ENCODE measurements at places on chromosomes 11 and 22. TPM values are rescaled to one million over a fixed set of nuclear protein-coding genes. Genes with fewer than 3 reads are reported as not detected.

- no peak for DNase-seq
These were observed 28.5 kb downstream of the CELF1 start for GRCh38 chr11:47524291-47524874.

DNA sequence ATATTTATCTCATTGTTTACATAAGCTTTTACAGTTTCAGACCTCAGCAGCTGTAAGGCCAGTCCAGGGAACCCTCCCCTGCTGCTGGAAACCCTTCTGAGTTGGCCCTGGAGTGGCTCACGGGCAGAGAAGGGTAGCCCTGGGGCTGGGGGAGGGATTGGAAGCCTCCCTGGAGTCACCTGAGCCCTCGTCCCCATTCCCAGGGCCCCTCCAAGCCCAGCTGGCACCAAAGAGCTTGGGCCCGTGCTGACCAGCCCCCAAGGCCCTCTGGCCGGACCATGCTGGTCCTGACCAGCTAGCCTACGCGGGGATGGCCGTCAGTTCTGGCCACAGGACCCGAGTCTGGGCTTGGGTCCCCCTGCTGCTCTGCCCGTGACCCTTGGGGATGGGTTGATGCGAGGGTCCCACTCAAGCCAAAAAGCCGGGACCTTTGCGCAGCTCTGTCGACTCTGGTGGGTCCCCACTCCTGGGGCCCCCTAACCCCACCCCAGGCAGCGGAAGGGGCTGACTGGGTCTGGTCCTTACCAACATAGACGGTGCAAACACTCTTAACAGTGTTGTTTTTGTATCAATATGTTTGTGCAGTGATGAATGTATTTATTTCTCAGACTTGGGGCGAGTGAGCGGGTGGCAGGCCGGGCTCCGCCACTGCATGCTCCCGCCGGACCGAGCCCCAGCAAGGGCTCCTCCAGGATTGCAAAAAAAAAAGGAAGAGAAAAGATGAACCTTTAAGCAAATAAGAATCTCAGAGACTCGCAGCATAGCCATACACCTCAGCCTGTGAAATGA is 17.5 kb upstream of the TMEM191C start:
- no peak for DNase-seq

- no peak for DNase-seq
These were observed 492.1 kb downstream of the SOX6 start for GRCh38 chr11:15864026-15864805.

DNA sequence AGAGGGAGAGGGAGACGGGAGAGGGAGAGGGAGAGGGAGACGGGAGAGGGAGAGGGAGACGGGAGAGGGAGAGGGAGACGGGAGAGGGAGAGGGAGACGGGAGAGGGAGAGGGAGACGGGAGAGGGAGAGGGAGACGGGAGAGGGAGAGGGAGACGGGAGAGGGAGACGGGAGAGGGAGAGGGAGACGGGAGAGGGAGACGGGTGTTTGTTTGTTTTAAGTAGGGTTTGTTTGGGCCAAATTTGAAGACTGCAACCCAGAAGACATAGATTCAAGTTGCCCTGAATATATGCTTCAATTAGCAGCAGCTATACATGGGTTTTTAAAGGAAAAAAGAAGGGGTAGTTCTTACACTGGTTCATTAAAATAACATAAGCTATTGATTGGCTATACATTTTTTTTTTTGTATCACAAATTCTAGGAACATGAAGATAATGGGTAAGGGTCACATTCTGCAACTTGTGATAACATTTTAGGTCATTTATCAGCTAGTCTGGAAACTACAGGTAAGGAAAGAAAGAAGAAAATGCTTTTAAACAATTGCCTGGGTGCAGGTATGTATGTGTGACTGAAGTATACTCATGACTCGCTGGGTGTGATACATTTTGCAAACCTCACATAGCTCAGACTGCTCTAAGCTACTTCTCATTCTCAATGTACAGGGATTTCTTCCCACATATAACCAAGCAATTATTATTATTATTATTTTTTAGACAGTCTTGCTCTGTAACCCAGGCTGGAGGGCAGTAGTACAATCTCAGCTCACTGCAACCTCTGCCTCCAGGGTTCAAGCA is 67.3 kb downstream of the MCHR1 start:
- DNase-seq, result no peak

DNA sequence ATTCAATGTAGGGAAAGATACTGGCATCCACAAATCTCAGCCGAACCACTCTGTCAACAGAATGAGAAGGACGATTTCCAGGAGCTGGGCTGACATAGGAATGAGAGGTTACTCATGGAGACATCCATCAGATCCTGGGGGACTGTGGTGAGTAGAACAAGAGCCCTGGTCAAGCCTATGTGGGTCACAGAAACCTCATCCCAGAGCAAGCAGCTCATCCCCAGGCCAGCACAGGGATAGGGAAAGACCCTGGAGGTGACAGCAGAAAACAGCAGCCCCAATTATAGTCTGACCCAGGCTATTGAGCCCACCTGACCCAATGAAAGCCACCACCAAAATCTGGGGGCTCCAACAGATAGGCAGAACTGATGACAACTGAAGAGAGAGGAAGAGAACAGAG is 128.0 kb upstream of the SERPIND1 start:
- DNase-seq, result no peak

DNA sequence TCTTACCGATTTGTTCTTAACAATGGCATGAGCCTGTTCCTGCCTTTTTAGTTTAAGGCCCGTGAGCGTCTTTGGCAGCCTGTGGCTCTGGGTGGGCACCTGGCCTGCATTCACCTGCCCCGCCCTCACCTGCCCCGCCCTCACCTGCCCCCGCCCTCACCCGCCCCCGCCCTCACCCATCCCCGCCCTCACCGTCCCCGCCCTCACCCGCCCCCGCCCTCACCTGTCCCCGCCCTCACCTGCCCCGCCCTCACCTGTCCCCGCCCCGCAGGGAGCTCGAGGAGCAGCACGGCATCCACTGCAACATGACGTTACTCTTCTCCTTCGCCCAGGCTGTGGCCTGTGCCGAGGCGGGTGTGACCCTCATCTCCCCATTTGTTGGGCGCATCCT is 14.2 kb downstream of the GATD1 start:
- no peak for DNase-seq

GRCh38 chr11:105942921-105943320 is 79.1 kb downstream of the MSANTD4 start:
- DNase-seq, result no peak

GRCh38 chr11:13831696-13832095 is 130.8 kb upstream of the SPON1 start:
- no peak for DNase-seq

DNA sequence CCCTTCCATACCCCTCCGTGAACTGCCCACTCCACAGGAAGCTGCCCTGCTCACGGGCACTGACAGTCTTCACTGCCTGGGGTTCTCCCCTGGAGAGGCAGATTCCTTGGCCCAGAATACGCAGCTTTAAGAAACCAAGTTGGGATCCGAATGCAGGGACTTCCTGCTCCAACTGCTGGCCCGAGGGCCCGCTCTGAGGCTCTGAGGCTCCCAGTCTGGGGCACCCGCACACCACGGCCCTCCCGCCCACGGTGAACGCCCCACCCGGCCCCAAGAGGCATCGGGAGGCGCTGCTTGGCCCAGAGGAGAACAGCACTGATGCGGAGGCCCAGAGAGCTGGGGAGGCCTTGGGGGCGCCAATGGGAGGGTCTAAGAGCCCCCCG is 42.3 kb downstream of the IGF2 start:
- peak; percentile 71 for DNase-seq

GRCh38 chr22:22731374-22731676 is 86.9 kb downstream of the GGTLC2 start:
- DNase-seq, result no peak

- no peak for DNase-seq
These were observed 18.6 kb downstream of the CBX7 start for GRCh38 chr22:39133871-39134270.

DNA sequence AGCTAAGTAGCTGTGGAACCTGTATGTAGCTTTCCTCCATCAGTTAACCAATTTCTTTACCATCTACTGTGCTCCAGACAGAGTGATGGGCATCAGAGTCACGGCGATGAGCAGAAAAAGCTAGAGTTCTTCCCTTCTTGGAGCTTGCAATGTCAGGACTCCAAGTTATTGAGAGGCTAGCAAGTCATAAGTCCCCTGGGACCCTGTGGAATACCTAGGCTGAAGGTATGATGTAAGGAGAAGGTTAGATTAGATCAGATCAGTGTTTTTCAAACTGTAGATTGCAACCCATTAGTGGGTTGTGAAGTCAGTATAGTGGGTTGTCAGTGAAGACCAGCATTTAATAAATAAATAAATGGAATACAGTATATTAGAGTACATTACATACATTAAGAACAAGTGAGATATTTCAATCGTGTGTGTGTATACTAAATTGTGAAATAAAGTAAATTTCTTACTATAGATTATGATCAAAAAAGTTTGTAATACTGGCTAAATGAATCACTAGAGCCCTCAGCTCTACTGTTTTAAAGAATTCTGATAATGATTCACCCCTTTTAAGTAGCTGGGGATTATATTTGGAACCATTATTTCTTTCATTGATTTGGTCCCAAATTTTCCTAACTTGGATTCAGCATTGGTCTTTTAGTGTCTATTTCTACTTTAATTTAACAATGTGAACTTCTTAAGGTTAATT is 52.3 kb downstream of the RASSF10 start:
- DNase-seq, result no peak

GRCh38 chr11:107780775-107781174 is 68.9 kb upstream of the SLN start:
- DNase-seq, result no peak

DNA sequence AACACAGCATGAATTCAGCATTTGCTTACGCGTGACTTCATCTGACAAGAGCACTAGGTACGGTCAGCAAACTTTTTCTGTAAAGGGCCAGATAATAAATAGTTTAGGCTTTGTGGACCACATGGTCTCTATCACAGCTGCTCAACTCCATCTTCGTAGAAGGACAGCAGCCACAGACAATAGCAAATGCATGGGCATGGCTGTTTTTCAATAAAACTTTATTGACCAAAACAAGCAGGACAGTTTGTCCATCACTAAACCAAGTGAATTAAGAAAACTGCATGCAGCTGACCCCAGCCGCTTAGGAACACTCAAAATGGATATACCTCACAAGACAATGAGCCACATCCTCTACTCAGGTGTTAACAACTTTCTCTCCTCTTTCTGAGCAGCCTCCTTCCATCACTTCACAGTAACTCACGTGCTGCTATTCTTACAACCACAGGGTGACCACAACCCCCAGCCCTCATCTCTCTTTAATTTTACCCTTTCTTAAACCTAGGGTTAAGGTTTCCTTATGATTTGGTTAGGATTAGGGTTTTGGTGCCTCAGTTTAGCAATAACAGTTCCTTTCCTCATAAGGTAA is 22.7 kb upstream of the ARHGAP32 start:
- DNase-seq, result no peak

DNA sequence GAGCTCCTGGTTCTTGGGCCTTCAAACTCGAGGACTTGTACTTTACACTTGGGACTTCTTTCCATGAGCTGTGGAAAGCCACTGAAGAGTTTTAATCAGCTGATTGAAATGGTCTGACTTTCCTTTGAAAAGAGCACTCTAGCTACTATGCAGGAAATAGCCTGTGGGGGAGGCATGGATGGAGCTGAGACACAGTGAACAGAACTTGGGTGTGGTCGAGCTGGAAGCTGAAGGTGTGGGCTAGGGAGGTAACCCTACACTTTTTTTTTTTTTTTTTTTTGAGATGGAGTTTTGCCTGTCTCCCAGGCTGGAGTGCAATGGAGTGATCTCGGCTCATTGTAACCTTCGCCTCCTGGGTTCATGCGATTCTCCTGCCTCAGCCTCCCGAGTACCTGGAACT is 17.5 kb upstream of the CAPRIN1 start:
- no peak for DNase-seq

GRCh38 chr22:48644108-48644507 is 1183.6 kb downstream of the BRD1 start:
- DNase-seq, result peak; percentile 17

DNA sequence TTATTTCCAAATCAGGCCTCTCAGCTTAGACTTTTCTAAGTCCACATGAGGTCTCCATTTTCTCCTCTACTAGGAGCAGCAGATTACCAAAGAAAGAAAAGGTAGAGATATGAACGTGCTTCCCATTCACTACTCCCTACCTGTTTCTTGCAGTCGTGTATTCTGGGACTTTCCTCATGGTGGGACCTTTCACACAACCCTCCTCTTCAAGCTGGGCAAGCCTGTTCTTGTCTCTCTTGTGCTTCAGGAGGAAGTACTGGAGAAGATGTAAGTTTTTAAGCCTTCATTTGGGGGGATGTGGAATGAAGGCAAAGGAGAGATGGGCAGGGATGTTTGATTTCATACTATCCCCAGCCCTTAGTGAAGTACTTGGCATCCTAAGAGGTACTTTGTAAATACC is 128.8 kb upstream of the SESN3 start:
- DNase-seq, result no peak

- no peak for DNase-seq
These were observed 366.8 kb upstream of the CCDC179 start for GRCh38 chr11:23227078-23227445.

DNA sequence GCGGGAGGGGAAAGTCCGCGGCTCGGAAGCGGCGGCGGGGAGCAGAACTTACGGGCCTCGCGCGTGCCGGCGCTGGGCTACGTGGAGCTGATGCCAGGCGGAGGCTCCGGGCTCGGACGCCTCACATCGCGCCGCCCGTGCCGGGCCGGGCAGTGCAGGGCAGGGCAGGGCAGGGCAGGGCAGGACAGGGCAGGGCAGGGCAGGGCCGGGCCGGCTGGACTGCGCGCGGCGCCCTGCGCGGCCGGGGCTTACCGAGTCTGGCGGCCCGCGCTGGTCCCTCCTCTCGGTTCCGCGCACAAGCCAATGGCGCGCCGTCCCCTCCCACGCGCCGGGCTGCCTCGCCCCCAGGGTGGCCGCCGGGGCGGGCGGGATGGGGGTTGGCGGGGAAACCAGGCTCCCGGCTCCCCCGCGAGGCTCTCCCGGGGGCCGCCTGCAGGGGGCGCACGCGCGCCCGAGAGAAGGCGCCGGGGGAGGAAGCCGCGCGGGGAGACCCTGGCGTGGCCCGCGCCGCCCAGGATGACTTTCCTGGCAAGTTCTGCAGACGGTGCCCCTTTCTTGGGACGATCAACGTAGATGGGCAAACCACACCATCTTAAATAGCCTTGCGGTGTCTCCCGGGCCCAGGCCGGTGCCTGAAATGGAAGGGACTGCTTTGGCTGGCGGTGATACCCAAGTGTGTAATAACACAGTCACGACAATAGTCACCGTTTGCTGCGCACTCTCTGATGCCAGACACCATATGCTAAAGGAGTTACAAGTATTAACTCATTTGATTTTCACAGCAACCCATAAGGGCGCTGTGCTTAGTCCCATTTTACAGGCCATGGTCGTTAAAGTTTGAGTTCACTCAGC is at the start of gene TP53I11:
Gene TP53I11, minus strand, starts transcription at position 259 of the 852 bp plus-strand sequence. CDS start 12,548 bp downstream, outside the sequence.
- DNase-seq, result peak; percentile 93

The ZBTB3 gene
- total RNA-seq, result 11.5 TPM

The DLG2 gene
- 5.7 TPM for total RNA-seq

The OR4D5 gene
- total RNA-seq, result not detected

The PATE2 gene
- total RNA-seq, result not detected

The APOBEC3B gene
- total RNA-seq, result 0.78 TPM

The OR10G7 gene
- total RNA-seq, result not detected

The GRIA4 gene
- total RNA-seq, result not detected

The PANX3 gene
- not detected for total RNA-seq

The LUZP2 gene
- total RNA-seq, result not detected

The MUC5B gene
- total RNA-seq, result not detected

The SCN4B gene
- 12.6 TPM for total RNA-seq

The BATF2 gene
- 1.5 TPM for total RNA-seq

The MMP10 gene
- not detected for total RNA-seq
